ENCODE measurements at places on chromosomes 16 and 17.

GRCh38 chr17:66777689-66778225, 57.2 kb upstream of the CACNG5 start:
- DNase-seq, result no peak

- no peak for DNase-seq
Observed at GRCh38 chr16:77944631-77945030, 77.7 kb upstream of the CLEC3A start.

DNA sequence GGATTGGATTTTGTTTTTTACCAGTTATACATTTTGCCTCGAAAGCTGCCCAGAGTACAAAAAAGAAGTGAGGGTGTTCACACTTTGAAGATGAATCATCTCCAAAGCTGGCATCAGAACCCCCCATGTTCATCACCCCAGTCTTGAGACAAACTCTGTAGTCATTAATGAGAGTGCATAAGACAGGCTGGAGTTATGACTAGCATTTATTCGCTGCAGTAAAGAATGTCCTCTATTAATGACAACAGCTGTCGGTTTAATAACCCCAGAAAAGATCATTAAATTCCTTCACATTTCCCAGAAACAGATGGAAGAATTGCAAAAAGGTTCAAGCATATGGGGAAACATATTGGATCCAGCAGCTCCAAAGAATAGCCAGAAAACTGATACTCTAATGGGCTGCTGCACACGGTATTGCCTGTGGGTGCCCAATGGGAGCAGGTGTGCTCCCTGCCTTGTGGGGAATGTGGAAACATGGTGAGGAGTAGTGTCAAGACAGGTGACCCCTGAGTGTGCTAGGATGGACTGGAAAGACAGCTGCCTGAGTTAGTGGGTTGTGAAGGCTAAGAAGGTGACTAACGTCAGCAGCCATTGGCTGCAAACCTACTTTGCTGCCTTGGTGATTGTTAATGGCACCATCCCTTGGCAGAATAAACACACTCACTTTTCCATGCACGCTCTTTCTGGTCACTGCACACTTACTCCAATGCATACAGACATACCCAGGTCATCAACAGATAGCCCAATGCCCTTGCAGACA, 81.9 kb downstream of the AIPL1 start:
- DNase-seq, result no peak

GRCh38 chr16:25716186-25716585, 24.4 kb downstream of the HS3ST4 start:
- DNase-seq, result no peak

GRCh38 chr16:62135446-62135845, 99.2 kb upstream of the CDH8 start:
- DNase-seq, result no peak
